Stimulated activated CD4-positive, alpha-beta T cell treated with anti-CD3 and anti-CD28 coated beads, Interleukin-15, amount 100 ng/mL, for 24 hours (primary cell): ENCODE measurements at places on chromosomes 1 and 21.

DNA sequence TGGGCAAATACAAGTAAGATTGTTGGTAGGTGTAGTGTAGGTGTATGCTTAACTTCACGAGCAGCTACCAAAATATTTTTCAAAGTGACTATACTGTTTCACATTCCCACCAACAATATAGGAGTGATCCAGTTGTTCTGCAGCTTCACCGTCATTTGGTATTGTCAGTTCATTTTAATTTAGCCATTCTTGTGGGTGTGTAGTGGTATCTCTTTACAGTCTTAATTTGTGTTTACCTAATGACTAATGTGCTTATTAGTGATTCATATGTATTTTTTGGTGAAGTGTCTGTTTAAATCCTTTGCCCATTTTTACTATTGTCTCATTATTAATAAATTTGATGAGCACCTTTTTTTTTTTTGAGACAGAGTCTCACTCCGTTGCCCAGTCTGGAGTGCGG lies 35.4 kb downstream of the RCSD1 start:
- no peak for DNase-seq

DNA sequence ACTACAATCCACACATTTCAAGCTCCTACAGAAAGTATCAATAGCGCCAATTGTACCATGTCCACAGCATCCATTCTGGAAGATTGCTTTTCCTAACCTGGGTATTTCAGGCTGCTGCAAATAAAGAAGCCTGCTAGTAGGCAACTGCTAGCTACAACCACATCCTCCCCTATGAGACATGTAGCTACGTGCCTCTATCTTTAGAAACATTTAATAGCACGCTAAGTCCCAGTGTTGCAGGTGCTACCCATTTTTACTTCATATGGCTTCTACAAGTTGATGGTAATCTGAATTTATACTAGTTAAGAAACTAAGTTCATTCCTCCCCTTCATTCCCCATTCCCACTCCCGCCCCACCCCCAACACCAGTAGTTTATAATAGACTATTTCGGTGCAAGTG lies 7.4 kb upstream of the AMPD1 start:
- DNase-seq: no peak

DNA sequence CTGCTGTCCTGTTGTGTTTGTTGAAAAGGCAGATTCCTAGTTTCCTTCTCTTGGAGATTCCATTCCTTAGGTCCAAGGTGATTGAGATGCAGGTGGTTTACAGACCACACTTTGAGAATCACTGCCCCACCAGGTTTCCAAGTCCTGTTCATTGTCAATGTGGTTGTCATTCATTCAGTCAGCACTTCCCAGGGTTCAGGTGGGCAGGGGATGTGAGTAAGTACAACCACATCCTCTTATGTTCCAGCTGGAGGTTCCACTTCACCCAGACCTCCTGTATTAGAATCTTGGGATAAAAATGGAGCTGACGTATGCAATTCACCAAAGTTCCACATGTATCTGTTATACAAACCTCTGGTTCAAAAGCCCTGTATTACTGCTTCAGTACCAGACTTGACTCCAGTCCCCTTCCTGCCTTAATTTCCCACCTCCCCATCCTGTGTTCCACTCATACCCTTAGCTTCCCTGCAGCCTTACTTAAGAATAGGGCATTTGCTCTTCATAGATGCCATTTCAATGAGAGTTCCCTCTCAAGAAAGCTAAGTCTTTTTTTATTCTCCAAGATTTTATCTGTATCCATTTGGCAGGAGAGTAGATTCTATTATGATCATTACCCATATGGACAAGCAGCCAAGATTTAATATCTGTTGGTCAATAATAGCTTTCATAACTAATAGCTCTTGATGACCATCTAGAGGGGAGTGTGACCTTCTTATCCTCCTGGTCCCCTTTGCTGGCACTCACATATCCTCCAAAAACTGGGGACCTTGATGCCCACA lies 46.0 kb upstream of the CAMK1G start:
- DNase-seq: no peak

DNA sequence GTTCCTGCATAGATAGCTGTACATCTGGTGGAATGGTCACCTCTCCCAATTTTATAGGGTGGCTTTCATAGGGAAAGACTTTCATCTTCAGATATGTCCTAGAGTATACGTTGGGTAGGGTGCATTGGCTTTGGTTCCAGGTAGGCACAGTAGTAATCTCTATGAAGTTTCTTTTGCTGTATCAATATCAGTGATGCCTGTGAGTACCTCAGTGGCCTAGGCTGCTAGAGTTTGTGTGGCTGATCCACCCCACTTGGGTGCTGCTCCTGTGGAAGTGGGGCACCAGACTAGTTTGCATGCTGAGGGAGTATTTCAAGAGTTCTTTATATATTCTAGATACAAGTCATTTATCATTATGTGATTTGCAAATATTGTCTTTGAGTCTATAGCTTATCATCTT lies 370.5 kb upstream of the VAMP3 start:
- no peak for DNase-seq

DNA sequence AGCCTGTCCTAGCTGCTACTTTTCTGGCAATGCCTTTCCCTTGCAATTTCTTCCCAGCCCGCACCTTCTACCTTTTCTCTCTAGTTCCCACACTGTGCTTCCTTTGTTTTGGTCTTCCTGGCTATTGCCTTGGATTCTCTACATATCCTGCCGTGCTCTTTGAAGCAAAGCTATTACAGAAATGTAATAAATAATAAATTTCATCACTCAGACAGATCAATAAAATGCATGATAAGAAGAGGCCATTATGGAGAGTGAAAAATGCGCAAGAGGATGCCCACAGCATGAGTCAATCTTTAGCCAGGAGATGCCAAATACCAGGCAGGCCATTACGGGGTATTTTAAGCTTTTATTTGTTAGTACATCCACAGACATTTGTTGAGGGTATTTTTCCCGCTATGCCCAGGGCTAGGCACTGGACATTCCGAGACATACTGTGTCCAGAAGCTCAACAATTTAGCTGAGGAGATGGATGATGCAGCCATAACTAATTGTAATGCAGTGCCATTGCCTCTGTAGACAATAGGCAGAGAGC lies 163.6 kb downstream of the ST6GALNAC3 start:
- DNase-seq: no peak

DNA sequence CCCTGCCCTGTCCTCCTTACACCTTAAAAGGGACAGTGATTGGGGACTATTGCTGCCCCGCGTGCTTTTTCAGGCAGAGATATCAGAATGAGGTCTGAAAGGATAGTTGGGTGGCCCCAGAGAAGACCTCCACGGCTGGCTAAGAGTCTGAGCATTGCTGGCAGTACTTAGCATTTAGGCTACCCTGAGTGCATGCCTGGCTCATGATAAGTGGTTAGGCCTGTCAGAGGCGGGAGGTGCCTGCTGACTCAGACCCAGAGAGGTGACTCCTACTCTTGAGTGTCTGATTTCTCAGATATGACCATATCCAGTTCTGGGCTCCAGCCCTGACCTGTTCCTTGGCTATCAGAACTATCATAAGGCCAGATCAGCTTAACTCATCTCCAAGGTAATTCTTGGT lies 213.7 kb downstream of the PBX1 start:
- DNase-seq: peak; percentile 14

- no peak for DNase-seq
Observed at GRCh38 chr1:52182874-52183400, 41.0 kb downstream of the ZFYVE9 start.

- no peak for DNase-seq
Observed at GRCh38 chr1:213690341-213690917, 297.3 kb upstream of the PROX1 start.

- DNase-seq: peak; percentile 23
Observed at GRCh38 chr1:219927956-219928790, at the start of gene SLC30A10. Gene SLC30A10, minus strand, starts transcription at chr1:219928557. Its CDS starts 117 bp downstream, at chr1:219928440.

GRCh38 chr1:183810121-183810520 lies 5.2 kb downstream of the RGL1 start:
- DNase-seq: no peak

GRCh38 chr1:39266269-39266668 lies 61.8 kb downstream of the MACF1 start:
- no peak for DNase-seq

GRCh38 chr21:44520326-44521300 lies 19.4 kb downstream of the KRTAP10-1 start:
- DNase-seq: no peak

DNA sequence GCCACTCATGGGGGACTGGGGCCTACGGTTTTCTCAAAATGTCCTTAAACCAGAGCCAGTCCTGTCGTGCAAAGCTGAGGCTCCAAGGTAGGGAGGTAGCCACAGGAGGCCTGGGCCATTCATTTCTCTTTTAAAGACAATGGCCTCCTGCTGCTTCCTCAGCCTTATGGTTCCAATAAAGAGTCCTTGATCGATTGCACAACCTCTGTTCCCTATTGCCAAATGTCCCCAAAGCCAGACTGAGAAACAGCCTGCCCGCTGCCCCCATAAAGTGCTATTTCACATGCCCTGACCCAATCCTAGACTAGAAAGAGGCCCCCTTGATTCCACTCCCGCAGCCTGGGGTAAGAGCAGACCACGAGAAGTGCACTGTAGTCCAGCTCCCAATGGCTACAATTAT lies 166.7 kb downstream of the CLIC6 start:
- DNase-seq: no peak

DNA sequence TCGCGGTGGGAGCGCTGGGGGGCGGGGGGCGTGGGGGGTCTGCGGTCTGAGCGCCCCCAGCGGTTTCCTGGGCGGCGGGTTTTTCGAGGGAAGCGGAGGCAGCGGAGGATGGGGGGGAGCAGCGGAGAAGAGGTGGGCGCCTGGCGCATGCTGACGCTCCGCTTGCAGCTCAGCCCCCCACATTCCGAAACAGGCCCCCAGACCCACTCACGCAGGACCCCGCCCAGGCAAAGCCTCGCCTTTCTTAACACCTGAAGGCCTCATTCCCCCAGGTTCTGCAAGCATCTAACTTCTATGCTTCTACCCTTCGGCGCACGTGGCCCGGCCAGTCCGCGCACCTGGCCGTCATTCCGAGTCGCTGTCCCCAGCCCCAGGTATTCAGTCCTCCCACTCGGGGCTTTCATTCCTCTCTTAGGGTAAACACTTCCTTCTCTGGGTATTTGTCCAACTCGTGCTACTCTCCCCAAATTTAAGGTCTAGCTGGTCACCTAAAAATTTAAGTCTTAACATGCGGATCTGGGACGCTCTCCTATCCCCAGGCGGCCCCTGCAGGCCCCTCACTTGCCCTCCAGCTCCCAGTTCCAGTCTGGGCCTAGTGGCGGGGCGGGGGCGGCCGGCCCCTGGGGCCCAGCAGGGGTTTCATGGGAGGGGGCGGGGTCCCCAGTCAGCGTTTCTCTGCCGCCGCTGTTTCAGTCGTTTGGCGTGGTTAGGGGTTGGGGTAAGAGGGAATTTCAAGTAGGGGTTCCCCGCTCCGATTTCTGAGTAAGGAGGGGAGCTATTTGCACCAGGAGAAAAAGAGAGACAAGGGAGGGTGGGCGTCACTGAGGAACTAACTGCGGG lies 2.8 kb upstream of the ZBTB7B start:
- peak; percentile 85 for DNase-seq

GRCh38 chr1:30928171-30928570 lies 19.6 kb upstream of the SDC3 start:
- DNase-seq: no peak

GRCh38 chr1:150186789-150187559 lies 37.3 kb downstream of the PLEKHO1 start:
- peak; percentile 14 for DNase-seq

DNA sequence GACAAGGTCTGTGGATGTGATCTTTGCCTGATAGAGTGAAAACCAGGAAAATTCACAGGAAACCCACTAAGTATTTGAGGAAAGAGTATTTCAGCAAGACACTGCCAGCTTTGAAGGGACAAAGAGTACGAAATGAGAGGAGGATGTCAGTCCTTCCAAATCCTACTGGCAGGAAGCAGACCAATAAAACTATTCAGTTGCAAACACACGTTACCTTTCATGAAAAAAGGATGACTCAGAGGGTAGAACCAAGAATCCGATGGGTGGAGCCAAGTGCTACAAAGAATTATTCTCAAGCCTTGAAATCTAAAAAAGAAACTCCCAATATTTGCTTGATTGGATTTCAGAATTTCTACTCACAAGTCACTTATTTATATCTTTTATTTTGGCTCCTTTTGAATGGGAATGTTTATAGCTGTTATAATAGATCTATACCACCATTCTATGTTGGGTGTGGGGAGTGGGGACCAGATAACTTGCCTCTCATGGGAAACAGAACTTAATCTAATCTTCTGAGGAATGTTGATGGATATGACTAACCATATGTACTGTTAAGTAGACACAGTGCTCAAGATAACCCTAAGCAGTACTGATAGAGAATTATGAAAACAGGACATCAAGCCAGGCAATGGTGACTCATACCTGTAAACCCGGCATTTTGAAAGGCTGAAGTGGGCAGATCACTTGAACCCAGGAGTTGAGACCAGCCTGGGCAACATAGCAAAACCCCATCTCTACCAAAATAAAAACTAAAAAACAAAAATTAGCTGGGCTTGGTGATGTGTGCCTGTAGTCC lies 19.3 kb upstream of the HEATR1 start:
- DNase-seq: no peak

GRCh38 chr1:241702442-241703373 lies 50.6 kb downstream of the WDR64 start:
- DNase-seq: no peak

DNA sequence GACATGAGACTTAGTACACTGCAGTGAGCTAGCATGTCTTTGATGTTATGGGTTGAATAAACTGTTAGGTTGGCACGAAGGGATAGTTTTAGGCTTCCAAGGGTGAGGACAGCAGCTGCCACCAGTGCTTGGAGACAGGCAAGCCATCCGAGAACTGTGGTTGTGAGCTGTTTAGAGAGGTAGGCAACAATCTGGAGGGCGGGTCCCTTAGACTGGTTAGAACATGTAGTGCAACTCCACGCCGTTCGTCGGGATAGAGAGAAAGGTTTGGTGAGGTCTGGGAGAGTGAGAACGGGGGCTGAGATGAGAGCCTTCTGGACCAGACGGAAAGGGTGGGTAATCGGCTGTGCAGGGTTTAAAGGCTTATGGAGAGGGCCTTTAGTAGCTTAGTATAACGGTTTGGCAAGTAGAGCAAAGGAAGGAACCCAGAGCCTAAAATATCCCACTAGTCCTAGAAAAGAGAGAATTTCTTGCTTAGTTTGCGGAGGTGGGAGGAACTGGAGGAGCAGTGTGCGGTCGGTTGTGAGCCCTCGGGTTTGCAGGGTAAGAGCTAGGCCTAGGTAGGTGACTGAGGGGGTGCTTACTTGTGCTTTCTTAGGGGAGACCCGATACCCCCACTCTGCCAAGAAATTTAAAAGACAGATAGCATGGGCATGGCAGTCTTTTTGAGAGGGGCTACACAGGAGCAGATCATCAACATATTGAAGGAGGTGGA lies 72.8 kb downstream of the CNST start:
- DNase-seq: no peak

DNA sequence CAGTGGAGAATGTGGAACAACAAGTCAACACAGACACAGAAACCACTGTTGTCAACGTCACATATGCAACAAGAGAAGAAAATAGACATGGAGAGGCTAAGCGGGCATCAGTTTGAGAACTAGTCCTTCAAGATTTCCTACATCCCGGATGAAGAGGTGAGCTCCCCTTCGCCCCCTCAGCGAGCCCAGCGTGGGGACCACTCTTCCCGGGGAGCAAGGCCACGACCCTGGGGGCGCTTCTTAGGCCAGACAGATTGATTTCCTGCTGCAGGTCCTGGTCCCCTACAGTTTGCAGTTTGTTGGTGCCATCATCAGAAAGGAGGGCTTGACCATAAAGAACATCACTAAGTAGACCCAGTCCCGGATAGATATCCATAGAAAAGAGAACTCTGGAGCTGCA lies 113.0 kb downstream of the NBPF12 start:
- DNase-seq: no peak

GRCh38 chr1:227388214-227389168 lies 70.2 kb upstream of the CDC42BPA start:
- no peak for DNase-seq
